ENCODE measurements at places on chromosomes 1 and 21.

GRCh38 chr1:59292562-59292961 lies 4.3 kb upstream of the FGGY start:
- no peak for DNase-seq

DNA sequence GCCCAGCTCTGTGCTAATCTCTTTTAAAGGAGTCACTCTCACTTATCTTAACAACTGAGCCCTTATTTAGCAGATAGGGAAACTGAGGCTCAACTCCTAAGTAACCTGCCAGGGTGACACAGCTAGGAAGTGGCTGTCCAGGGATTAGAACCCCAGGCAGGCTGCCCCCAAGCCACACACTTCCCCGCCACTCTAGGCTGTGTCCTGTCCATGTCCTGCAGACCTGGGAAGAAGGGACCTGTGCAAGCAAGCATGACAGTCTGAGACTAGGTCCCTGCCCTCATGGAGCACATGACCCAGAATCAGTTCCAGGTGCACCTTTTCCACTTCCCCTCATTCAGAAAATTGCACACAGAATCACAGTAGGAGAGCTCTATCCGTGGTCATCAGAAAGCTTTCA lies 12.2 kb downstream of the KIAA1614 start:
- no peak for DNase-seq

DNA sequence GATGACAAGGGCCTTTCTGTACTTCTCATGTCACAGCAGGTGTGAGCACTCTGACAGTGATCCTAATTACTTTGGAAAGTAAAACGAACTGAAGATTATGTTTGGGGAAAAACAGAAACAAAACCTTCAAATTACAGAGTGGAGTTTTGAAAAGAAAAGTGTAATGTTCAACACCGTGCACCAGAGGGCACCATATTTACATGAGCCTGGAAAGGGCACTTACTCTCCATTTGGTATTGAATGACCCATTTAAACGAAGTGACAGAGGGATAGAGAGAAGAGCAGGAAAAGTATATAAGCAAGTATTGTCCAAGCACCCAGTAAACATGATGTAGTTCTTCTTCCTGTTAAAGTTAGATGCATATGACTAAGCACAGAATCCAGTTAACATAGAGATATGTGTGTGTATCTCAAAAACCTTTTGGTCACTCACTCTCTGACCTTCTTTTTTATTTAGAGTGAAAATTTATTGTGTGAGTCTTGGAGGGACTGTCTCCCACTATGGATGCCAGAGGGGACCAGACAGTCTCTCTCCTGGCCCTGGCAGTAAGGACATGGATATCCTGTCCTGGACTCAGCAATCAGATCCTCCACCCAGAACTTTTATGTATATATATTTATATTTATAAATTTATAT lies 3.8 kb upstream of the RGSL1 start:
- DNase-seq: peak; percentile 62

- no peak for DNase-seq
Measured at GRCh38 chr1:147773215-147773715, 12.9 kb upstream of the GJA5 start.

- DNase-seq: no peak
Measured at GRCh38 chr21:43772425-43772821, 3.7 kb downstream of the CSTB start.

DNA sequence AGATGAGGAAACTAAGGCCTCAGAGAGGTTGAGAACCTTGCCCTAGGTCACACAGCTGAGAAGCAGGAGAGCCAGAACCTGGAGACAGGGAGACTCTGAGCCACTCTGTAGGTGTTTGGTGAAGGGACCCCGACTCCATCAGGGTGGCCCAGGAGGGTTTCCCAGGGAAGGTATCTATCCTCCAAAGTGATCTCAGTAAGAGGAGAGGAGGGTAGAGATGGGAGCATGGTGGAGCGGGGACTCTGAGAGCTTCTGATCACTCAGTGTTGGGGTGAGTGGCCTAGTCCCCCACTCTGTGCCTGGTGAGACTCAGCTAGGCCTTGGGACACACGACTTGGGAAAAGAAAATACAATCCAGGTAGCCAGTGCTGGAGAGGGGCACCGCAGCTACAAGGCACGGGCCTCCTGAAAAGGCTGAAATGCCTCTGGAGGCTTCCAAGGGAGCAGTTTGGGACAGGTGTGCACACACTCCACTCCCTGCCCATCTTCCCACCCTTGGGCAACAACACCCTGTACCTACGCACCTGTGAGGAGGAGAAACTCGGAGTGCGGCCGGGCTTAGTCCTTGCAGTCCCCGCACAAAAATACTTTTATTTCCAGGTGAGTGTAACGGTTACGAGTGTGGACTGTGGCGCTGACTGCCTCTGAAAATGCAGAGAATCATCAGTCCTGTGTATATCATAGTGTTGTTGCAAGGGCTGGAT lies 80.8 kb downstream of the CAMK2N1 start:
- no peak for DNase-seq

- no peak for DNase-seq
Measured at GRCh38 chr1:1441002-1441888, 5.8 kb downstream of the VWA1 start.

DNA sequence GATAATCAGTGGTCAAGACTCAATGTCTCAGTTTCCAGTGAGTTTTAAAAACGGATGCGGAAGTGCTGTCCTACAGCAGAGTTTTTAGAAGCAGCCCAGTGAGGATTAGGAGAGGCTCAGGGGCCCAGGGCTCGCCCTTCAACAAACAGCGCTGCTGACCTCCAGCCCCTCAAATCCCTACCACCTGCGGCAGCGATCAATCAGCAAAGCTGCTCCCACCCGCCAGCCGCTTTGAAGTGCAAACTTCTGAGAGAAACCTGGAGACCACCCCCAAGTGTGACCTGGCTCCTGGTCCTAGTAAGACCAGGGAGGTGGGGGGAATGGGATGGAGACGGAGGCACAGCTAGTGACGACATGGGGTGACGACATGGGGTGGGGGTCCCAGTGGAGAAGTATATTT lies 14.4 kb downstream of the ZBTB17 start:
- no peak for DNase-seq

DNA sequence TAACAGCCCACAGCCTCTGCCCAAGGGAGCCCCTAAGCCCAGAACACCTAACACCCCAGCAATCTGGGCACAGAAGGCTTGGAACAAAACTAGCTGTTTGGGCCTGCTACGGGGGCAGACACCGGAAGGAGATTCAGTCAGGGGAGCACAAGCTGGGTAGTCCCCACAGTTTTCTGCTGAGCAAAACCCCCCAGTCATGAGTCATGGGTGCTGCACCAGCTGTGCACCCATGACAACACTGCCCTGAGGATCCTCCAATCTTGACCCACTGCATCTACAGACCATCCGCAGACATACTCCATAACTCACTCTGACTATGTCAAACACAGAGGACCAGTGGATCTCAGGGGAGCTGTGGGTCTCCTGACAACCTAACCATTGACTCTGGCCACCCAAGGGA lies 105.1 kb downstream of the LRIG2 start:
- no peak for DNase-seq

DNA sequence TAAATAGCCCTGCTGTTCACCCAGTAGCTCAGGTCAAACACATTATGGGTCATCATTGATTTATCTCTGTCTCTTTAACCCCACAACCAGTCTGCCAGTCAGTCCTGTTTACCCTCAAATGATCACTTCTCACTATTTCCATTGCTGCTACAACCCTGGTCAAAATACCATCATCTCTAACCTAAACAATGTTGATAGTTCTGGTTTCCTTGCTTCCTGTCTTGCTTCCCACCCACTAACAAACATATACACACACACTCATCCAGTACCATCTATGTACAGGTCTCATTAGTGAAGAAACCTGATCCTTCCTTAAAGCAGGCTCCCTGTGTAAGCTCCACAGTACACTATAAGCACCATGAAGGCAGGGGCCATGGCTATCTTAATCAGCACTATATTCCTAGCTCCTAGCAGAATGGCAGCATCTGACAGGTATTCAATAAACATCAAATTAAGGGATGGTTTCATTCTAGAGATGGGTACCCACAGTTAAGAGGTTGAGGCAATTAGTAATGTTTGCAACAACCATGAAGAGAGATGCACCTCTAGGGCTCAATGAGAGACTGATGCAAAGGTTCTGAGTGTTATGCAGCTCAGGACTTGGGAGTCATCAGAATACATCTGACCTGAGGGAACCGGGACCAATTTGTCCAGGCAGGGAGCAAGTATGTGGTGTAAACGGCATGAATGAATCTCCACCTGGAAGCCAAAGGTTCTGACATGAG lies 10.0 kb upstream of the TGFBR3 start:
- no peak for DNase-seq

DNA sequence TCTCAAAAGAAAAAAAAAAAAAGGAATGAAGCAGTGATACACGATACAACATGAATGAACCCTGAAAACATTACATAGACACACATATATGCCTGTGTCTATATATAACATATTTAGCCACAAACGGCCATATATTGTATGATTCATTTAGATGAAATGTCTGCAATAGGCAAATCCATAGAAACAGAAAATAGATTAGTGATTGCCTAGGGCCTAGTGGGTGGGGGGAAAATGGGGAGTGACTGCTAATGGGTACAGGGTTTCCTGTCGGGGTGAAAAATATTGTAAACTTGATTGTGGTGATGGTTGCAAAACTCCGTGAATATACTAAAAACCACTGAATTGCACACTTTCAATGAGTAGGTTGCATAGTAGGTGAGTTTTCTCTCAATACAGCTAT lies 6.0 kb upstream of the H6PD start:
- no peak for DNase-seq

DNA sequence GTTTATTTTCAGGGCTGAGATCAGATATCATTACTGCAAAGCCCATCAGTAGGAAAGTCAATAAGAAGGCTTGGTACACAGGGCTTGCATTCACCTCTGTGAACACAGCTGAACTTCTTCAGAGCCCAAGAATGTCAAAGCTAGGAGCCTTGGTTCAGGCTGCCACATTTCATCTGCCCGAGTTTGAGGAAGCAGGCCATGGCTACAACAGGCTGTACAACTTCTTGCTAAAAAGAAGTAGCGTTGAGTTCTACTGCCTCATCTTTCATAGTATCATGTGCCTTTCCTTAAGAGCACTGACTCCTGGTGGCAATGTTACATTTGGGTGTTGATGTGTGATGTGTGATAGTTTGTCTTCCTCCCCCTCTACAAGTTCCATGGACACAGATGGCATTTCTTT lies 10.1 kb downstream of the C1orf162 start:
- DNase-seq: no peak

DNA sequence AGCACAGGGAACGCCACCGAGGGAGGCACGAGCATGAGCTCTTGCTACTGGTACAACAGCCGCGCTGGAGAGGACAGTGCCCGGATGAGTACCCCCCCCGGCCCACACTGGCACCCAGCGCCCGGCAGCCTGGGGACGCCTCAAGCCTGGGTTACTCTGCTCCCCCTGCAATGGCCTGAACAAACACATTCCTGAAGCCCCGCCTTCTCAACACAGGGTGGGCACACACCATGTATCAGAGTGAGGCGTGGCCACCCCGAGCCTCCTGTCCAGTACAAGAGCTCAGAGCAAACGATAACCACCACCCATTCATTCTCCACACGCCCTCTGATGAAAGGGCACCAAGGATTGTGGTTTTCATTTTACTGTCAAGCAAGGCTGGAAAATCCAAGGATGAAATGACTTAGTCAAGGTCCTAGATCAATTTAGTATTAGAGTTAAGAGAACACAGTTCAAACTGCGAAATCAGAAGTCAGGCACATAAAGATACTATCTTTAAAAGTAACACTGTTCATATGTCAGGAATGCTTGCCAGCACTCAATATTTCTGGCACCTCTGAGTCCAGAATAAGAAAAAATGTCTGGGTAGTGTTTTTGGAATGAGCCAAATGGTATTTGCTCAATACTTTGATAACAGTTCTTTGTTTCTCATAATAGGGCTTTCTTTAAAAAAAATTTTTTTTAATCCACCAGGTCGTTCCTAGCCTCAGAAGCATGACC lies 22.0 kb downstream of the UBE2G2 start:
- DNase-seq: no peak

DNA sequence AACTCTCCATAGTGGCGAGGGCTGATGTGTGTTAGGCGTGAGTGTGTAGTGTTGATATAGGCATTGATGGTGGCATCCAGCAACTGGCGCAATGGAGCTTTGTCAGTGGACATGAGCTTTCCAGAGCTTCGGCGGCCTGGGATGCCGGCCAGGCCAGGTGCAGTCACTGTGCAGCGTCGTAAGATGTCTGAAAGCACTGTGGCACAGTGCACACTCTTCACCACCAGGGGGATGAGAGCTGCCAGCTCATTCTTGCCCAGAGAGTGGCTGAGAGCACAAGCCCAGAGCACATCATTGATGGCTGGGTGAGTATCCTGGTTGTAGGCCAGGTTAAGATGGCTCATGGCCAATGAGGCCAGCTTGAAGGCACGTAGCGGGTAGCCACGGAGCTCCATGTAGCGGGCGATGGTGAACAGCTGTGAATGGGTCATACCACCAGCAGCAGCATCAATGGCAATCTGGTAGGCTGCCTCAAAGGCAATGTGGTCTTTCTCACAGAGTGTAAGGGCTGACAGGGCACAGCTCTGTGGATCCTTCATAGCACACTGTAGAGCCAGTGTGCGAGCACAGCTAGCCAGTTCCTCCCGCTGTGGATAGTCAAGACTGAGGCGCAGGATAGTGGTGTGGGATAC lies 6.7 kb downstream of the UROD start:
- DNase-seq: peak; percentile 58

GRCh38 chr1:181353526-181353925 lies 129.8 kb upstream of the CACNA1E start:
- DNase-seq: no peak

DNA sequence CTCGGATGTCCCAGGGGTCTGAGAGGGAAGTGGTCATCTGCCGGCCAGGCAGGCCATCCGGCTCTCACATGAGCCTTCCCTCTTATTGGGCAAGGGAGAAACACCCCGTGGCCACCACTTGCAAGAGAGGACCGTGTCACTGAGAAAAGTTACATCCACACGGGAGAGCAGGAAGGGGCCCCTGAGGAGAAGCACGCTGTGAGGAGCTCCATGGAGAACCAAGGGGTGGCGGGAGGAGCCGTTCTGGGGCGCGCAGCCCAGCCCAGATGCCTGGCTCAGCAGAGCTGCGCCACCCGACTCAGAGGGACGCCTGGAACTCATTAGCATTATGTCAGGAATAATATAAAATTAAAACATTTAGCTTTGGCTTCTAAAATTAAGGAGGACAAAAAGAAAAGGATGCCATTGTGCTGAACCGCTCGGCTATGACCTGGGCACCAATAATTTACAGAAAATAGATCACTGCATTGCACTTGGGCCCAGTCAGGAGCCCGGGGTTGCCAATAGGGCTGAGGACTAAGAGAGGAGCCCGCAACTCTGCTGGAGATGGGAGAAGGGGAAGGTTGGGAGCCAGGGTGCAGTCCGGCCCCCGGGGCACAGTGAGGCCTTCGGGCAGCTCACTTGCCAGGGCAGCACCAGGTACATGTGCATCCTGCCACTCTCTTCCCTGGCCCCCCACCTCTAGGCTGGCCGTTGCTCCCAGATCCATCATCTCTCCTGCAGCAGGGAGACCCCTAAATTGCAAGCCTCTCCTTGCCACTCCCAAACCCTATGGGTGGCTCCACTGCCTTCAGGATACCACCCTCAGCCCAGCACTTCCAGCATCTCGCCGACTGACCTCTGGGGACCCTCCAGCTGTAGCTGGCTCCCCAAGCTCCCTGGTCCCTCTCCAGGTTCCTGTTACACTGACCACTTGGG lies 84.8 kb downstream of the DMRTB1 start:
- DNase-seq: no peak

GRCh38 chr1:180003026-180003695 lies 48.6 kb downstream of the CEP350 start:
- no peak for DNase-seq

GRCh38 chr1:38074302-38074677 lies 27.7 kb upstream of the POU3F1 start:
- no peak for DNase-seq
